ENCODE measurements at places on chromosomes 4 and X.
A peak's percentile ranks its signal among the peaks of the same experiment; 100 is the strongest.

DNA sequence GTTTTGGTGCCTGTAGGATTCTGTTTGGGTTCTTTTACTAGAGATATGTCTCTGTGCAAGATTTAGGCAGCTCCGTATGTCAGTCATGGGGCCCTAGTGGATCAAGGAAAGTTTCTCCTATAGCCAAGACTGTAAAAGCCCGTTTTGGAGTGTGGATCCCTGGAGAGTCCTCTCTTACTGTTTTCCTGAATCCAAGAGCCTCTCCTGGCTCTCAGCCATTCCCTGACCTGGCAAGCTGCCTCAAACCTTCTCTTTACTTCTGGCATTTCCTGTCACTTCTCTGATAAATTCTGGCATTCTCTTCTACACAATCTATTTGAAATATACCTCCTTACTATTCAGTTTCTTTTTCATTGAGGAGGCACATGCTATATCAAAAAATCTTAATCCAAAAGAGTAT lies 41.4 kb downstream of the DCAF12L2 start:
- DNase-seq, result no peak

GRCh38 chrX:8679550-8679949 lies 52.4 kb downstream of the ANOS1 start:
- DNase-seq, result no peak

- DNase-seq, result no peak
Measured at GRCh38 chrX:27445438-27445837, 17.7 kb downstream of the PPP4R3C start.

- peak; percentile 28 for DNase-seq
Measured at GRCh38 chrX:50812995-50813842, 775 bp downstream of the SHROOM4 start.

DNA sequence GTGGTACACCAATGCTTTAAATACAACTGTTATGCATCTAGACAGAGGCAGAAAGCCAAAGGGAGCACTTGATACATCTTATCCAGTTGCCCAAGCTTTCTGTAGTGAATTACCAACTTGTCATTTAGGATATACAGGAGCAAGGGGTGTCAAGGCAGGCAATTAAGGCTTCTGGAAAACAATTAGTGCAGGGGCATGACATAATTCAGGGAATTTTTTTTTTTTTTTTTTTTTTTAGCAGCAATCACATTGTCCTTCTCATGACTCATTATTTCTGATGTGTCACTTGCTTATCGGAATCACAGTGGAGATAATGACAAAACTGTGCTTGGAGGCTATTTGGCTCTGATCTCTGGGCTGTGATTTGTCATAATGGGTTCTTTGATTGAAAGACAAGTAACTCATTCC lies 259.5 kb downstream of the ARHGAP24 start:
- DNase-seq, result no peak
